GM12891 (cell line): ENCODE measurements at places on chromosomes 5 and 9.
A peak's percentile ranks its signal among the peaks of the same experiment; 100 is the strongest.

DNA sequence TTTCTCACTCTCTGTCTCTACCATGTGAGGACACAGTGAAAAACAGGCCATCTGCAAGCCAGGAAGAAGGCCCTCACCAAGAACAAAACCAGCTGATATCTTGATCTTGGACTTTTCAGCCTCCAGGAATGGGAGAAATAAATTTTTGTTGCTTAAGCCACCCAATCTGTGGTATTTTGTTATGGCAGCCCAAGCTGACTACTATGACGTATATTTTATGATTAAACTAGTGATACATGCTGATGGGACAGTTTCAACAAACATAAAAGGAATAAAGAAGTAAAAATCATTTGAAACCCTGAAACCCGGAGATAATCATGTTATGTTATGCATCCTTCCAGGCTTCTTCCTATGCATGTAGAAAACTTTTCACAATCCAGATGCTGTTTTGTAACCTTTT is 71.5 kb upstream of the ERBIN start:
- no peak for DNase-seq

DNA sequence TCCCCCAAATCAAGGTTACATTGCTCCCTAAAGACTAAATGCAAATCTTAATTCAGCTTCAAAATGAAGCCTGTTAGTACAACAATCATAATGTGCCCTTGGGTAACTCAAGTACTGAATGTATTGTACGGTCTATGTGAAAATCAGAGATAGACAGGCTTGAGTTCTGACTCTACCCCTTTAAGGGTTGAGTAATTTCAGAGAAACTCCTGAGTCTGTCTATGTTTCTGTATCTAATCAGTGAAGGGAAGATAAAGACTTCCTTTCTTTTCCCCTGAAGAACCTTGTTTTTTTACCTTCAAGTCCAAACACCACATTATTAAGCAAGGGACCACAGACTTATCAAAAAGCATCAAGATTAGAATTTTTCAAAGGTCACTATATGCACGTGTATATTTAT is 108.2 kb downstream of the MPDZ start:
- no peak for DNase-seq

- DNase-seq: peak; percentile 47
Measured at GRCh38 chr9:17578911-17579793, at the start of gene SH3GL2. TSS of gene SH3GL2 (plus strand) at chr9:17579066.

- DNase-seq: no peak
Measured at GRCh38 chr9:124439686-124440243, 10.5 kb upstream of the ADGRD2 start.

GRCh38 chr5:142571371-142571770 is 114.5 kb downstream of the FGF1 start:
- DNase-seq: no peak

GRCh38 chr5:172549696-172550095 is 91.4 kb upstream of the NEURL1B start:
- no peak for DNase-seq

GRCh38 chr5:116561658-116562057 is 13.0 kb downstream of the SEMA6A start:
- no peak for DNase-seq

GRCh38 chr9:134707031-134707680 is 65.6 kb downstream of the COL5A1 start:
- no peak for DNase-seq

GRCh38 chr9:22078081-22078480 is 69.0 kb upstream of the CDKN2B start:
- DNase-seq: no peak

GRCh38 chr9:89853161-89853560 is 248.3 kb downstream of the GADD45G start:
- no peak for DNase-seq

GRCh38 chr5:6827526-6828219 is 114.4 kb downstream of the TENT4A start:
- peak; percentile 17 for DNase-seq

DNA sequence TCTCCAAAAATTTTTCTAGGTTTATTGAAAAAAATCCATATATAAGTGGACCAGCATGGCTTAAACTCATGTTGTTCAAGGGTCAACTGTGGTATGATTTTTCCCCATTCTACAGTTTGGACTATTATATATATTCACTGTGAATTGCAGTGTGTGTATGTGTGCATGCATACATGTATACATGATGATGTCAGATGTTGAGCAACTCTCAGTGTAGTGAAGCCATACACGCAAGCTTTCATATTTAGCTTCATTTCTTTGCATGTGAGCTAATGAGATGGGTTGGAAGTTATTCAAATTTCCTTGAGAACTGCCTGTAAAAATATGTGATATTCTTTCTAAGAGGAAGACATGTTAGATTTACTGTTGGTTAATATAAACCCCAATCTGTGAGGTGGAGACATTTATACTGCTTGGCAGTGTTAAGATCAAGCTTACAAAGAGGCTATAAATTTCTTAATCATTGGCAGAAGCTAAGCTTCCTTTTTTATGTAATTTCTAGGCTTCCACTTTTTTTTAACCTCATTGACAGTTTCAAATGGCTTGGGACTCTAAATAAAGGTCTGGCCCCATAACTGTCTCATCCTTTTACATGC is 134.8 kb downstream of the GABRG2 start:
- DNase-seq: no peak

GRCh38 chr9:13952906-13953305 is 361.0 kb downstream of the NFIB start:
- DNase-seq: no peak

GRCh38 chr5:9062873-9063272 is 483.0 kb downstream of the SEMA5A start:
- no peak for DNase-seq

DNA sequence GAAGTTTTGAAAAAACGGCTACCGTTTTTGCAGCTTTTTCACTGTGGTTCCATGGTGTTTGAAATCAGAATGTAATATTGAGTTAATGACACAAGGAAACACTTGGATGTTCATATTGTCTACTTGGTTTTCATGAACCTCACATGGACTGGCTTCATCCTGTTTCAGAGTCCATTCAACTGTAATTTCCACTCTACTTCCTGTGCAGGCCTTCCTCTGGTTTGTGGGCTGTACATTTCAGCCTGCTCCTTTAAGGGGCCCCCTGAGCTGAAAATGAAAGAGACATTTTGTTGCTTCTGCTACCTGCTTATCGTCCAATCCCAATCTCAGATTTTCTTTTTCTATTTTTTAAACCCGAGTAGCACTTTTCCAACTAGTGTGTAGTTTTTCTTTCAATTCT is 41.8 kb upstream of the CDKN2B start:
- no peak for DNase-seq

- no peak for DNase-seq
Measured at GRCh38 chr9:90846770-90847419, 45.3 kb downstream of the SYK start.

DNA sequence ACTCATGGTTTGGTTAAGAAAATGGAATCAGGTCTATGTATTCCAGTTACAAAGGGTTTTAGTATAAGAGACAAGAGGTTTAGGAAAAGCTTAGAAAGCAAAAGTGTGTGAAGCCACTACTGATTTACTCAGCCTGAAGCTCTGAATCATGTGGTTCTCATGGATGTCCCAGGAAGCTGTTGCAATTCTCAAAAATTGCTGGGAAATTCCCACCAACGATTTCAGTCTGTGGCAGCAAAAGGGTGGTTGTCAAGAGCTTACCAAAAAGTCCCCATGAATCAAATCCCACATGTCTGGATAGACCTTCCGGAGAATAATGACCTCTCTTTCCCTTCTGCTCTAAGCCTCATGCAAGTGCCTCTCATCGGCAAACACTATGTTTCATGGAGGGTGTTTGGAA is 929.9 kb downstream of the TLE4 start:
- DNase-seq: no peak

- DNase-seq: no peak
Measured at GRCh38 chr9:113148781-113149510, 1.9 kb upstream of the SLC31A2 start.

- no peak for DNase-seq
Measured at GRCh38 chr5:74432721-74433120, 207.8 kb downstream of the ENC1 start.

DNA sequence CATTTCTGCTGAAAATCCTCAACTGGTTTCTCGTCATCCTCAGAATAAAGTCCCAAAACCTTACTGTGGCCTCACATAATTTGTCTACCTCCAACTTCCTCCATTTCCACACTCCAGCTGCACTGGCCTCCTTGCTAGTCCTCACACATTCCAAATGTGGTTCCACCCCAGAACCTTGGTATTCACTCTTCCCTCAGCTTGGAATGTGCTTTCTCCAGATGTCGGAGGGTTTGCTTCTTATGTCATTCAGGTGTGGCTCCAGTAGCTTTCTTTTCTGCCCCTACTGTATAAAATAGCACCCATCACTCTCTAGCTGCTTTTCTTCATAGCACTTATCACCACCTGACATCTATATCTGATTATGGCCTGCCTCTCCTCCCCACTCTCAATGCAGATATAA is 102.5 kb upstream of the IFNK start:
- no peak for DNase-seq

DNA sequence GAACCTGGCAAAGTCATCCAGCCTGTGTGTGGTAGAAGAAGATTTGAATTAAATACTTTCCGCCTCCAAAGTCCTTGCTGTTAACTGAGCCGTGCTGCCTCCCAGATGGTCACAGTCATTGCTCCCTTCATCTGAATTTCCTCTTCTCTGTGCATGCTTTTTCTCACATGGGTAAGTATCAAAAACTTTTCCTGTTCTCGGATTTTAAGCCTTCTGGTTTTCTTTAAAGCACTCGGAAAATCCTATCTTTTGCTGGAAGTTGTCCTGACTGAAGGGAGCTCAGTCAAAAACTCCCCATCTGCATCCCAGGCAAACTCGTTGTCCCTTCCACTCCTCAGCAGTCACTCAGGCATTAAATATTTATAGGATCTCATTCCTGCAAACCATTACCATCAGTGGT is 290.0 kb upstream of the PIK3R1 start:
- no peak for DNase-seq

DNA sequence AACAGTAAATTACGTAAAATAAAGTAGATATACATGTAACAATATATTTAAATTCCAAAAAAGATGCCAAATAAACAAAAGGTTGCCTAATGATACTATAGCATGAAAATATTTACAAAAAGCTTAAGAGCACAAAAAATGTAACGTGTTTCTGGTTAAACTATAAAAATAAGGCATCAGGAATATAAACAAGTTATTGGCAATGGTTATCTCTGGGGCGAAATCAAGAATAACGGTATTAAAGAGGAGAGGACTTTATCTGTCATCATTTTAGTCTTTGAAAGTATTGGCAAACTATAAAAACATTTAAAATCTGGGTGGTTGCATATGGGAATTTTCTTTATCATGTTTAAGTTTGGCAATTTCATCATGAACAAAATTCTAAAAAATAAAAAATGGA is 1599.2 kb downstream of the MAT2B start:
- no peak for DNase-seq

DNA sequence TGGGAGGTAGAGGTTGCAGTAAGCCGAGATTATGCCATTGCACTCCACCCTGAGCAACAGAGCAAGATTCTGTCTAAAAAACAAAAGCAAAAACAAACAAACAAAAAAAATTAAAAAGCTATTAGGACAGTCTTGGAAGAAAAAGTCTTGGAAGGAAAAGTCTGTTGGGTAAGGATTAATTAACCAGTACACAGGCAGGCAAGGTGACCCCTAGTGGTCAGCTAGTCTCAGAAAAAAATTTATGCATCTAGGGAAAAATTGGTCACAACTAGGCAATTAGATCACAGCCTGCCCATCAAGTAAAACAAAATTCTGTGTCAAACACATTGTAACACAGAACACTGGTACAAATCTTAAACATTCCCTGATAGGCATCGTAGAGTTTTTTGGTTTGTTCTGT is 6.7 kb upstream of the ANKRD18B start:
- no peak for DNase-seq

GRCh38 chr9:125296843-125297372 is 35.3 kb downstream of the GAPVD1 start:
- DNase-seq: no peak

DNA sequence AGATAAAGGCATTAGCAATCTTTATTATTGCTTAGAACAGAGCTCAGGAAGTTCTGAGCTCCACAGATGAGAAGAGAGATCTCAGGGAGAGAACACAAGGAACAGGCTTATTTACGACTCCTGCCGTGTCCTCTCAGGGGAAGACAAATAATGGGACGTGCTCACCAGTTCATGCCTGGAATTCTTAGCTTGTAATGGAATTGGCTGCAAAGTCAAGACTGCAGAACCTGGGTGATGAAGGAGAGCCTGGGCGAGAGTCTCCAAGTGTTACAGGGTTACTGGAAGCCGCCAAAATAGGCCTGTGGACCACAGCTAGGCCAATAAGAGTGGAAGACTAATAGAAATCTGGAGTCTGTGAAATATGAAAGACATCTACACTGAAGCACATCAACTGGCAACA is 174.5 kb upstream of the ADAMTSL1 start:
- DNase-seq: no peak

GRCh38 chr5:134176511-134177368 is at the start of gene SKP1:
TSS of gene SKP1 (minus strand) at chr5:134176950. CDS start at chr5:134174022, 2,928 bp downstream.
- peak; percentile 82 for DNase-seq

GRCh38 chr9:128208386-128208785 is 5.2 kb downstream of the DNM1 start:
- DNase-seq: no peak

GRCh38 chr5:98042961-98043360 is 730.5 kb upstream of the RGMB start:
- no peak for DNase-seq

DNA sequence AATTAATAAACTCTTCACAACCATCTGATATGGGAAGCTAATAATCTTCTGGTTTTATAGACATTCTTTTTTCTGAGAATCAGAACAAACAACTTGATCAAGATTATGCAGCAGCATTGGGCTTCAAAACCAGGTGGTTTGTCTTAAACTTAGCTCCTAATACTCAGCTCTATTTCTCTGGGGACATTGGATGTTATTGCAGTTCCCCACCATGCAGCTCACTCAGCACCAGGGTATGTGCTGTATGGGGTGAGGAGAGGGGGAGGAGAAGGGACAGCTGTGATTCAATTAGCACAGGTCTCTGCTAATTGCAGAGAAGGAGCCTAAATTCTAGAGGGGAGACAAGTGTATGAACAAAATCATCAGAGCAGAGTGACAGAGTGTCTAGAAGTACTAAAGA is 210.7 kb upstream of the TNC start:
- DNase-seq: no peak

DNA sequence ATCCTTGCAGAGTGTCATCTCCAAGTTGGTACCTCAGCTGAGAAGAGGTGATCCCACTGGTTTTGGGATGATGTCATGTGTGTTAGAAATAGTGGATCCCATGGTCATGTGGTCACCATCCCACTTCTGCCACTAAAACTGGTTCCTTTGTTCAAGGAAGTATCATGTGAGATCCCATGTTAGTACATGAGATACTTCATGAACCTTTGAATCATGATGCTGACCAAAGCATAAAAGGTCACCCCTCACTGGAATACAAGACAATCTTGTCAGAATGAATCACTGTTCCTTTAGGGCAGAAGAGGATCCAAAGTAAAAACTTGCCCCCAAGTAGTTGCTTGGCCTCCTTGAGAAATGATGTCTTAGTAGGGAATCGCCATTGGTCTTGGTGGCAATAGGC is 150.9 kb upstream of the MOCS2 start:
- no peak for DNase-seq
